ENCODE measurements at places on chromosomes 4 and X. TPM values are rescaled to one million over a fixed set of nuclear protein-coding genes. Genes with fewer than 3 reads are reported as not detected.

- no peaks in the 10 kb centered on the region for H3K4me1 ChIP-seq
- H3K36me3 ChIP-seq, result no peaks in the 10 kb centered on the region
- H3K27me3 ChIP-seq, result peaks cover 6% of the 10 kb centered on the region
- H3K4me3 ChIP-seq, result no peak overlapping the region
Observed at GRCh38 chr4:1501754-1502500, 95.7 kb upstream of the NKX1-1 start.

- no peak overlapping the region for H3K27ac ChIP-seq
- no peaks in the 10 kb centered on the region for H3K36me3 ChIP-seq
- no peaks in the 10 kb centered on the region for H3K27me3 ChIP-seq
Observed at GRCh38 chrX:97452283-97452682, 568.6 kb downstream of the RPA4 start.

The MOSPD2 gene
- polyA plus RNA-seq, result 29.5 TPM

DNA sequence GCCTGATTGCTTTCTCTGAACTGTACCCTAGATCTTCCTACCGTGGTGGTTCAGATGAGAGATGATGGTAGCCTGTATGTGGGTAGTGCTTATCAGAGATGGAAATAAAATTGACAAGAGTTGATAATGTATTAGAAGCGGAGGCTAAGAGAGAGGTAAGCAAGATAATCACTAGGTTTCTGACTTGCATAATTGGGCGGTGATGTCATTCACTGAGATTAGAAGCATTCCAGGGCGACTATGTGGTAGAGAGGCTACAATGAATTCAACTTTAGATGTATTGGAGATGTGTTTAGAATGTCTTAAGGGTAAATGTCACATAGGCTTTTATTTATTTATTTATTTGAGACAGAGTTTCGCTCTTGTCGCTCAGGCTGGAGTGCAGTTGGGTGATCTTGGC is 415 bp upstream of the TENM3 start:
- no peak overlapping the region for H3K4me3 ChIP-seq
- no peaks in the 10 kb centered on the region for H3K36me3 ChIP-seq
- peak; percentile 53 for DNase-seq
- H3K27me3 ChIP-seq, result no peaks in the 10 kb centered on the region

- no peak for DNase-seq
- no peak overlapping the region for H3K27ac ChIP-seq
- no peaks in the 10 kb centered on the region for H3K4me1 ChIP-seq
Observed at GRCh38 chr4:47239649-47240048, 208.3 kb downstream of the GABRB1 start.

DNA sequence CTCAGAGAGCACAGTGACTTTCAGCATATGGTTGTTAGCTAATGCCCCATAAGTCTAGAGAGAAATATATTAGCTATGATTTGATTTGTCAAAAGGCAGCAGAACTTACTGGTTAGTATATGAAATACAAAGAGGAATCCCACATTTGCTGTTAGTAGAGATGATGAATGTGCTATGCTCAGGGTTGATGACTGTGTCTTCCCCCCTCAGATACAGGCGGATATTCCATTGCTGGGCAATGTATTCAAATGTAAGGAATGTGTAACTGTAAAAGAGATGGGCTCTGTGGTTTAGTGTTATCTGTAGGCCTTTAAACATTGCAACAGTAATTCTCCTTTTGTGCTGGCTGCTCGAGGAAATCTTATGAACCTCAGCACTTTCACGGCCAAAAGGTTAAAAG is 528.9 kb upstream of the ARX start:
- no peaks in the 10 kb centered on the region for H3K4me1 ChIP-seq
- H3K27me3 ChIP-seq, result no peaks in the 10 kb centered on the region

The HS3ST1 gene
- polyA plus RNA-seq, result 1.4 TPM

DNA sequence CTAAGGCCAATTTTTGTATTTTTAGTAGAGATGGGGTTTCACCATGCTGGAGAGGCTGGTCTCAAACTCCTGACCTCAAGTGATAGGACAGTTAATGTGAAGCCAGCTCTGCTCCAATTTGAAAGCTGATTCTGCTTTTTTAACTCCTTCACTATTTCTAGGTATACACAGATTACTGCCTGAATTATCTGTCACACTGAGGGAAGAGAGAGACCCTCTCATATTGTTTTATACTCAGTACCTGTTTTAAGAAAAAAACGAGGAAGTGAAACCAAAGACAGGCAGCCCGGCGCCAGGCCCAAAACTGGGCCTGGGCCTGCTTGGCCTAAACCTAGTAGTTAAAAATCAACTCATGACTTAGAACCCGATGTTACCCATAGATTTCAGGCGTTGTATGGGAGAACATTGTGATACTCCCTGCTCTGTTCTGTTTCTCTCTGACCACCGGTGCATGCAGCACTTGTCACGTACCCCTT is 1601.5 kb upstream of the PCDH10 start:
- no peak overlapping the region for H3K4me3 ChIP-seq
- peak; percentile 2 for DNase-seq
- H3K36me3 ChIP-seq, result no peaks in the 10 kb centered on the region
- H3K27me3 ChIP-seq, result no peaks in the 10 kb centered on the region
- no peak overlapping the region for H3K27ac ChIP-seq
- no peaks in the 10 kb centered on the region for H3K4me1 ChIP-seq

The RAB39B gene
- polyA plus RNA-seq, result 1.6 TPM

- no peak overlapping the region for H3K27ac ChIP-seq
- H3K27me3 ChIP-seq, result no peaks in the 10 kb centered on the region
- no peaks in the 10 kb centered on the region for H3K4me1 ChIP-seq
Observed at GRCh38 chr4:139779691-139780090, 114.1 kb downstream of the MGST2 start.

The LAMTOR3 gene
- 83.0 TPM for polyA plus RNA-seq

DNA sequence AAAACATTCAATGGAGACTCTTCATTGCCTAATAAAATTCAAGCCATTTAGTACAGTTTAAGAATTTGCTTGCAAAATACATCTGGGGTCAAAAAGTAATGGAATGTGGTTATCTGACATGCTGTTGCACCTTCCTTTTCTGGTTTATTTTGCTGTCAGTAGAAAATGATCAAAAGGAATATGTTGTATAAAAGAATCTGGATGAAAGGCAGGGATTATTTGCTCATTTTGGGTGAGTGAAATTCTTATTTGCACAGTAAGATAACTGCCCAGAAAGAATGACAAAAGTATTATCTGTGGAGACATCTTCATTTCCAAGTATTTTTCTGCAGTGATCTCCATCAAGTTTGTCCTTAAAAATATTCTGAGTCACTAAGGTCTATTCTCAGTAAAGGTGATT is 30.4 kb downstream of the BOD1L1 start:
- no peaks in the 10 kb centered on the region for H3K27me3 ChIP-seq
- no peak overlapping the region for H3K4me3 ChIP-seq
- no peaks in the 10 kb centered on the region for H3K4me1 ChIP-seq
- H3K36me3 ChIP-seq, result peaks cover 59% of the 10 kb centered on the region
- H3K27ac ChIP-seq, result no peak overlapping the region

GRCh38 chr4:22478426-22478825 is 37.4 kb downstream of the ADGRA3 start:
- no peak overlapping the region for H3K27ac ChIP-seq
- no peak overlapping the region for H3K4me3 ChIP-seq
- no peaks in the 10 kb centered on the region for H3K36me3 ChIP-seq
- no peaks in the 10 kb centered on the region for H3K27me3 ChIP-seq
- peaks cover under 1% of the 10 kb centered on the region for H3K4me1 ChIP-seq

DNA sequence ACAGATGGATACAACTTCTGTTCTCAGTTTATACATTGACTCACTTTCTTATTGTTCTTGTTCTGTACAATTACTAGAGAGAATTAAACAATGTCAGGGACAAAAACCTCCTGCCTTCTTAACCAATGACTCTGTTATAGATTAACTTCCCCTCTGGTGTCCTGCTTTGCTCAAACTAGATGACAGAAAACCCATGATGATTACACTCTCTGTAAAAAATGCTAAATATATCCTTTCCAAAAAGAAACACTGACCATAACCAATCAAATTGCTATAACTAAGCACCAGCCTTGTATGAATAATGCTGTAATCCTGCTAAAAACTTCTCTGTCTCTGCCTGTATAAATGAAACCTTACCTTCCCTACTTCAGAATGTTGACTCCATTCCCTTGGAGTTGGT is 29.8 kb upstream of the IL13RA2 start:
- no peak overlapping the region for H3K4me3 ChIP-seq
- H3K27ac ChIP-seq, result no peak overlapping the region
- no peaks in the 10 kb centered on the region for H3K4me1 ChIP-seq
- DNase-seq, result no peak

The PNMA6A gene
- polyA plus RNA-seq, result 11.9 TPM

The SHROOM4 gene
- polyA plus RNA-seq, result 4.5 TPM

- H3K27ac ChIP-seq, result no peak overlapping the region
- peaks cover 88% of the 10 kb centered on the region for H3K27me3 ChIP-seq
- H3K4me3 ChIP-seq, result no peak overlapping the region
- H3K36me3 ChIP-seq, result no peaks in the 10 kb centered on the region
- DNase-seq, result no peak
- H3K4me1 ChIP-seq, result peaks cover 15% of the 10 kb centered on the region
Observed at GRCh38 chr4:84502333-84502954, 3.4 kb upstream of the NKX6-1 start.

The CHIC1 gene
- 12.2 TPM for polyA plus RNA-seq

DNA sequence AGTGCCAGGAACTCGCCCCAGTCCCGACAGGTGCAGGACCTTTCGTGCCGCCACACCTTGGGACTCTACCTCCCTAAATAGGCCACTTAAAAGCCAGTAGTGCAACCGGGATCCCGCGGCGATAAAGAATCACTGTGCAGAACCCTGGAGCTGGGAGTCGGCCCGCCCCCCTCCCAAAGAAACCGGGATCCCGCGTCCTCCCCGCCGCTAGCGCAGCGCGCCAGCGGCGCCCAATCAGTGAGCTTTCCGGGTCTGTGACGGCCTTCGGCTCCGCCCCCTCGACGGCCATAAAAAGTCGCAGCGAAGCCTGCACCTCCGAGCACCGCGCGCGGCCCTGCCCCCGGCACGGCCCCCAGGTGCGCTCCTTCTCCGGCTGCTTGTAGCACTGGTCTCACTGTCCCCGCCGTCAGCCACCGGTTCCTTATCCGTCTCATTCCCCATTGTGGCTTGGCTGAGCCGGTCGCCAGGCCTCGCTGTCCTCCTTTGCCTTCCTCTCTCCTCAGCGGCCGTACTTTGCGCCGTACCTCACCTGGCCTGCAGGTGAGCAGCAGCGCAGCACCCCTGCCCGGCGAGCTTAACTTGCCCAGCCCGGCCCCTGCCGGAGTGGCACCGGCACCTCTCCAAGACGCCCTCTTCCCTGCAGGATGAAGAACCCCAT is at the start of gene LRAT:
TSS of gene LRAT (plus strand) at position 318 of the 658 bp plus-strand sequence. CDS start at position 645, 327 bp downstream.
- peak; percentile 90 for DNase-seq
- peaks cover 62% of the 10 kb centered on the region for H3K27me3 ChIP-seq
- peaks cover 17% of the 10 kb centered on the region for H3K4me1 ChIP-seq
- H3K36me3 ChIP-seq, result no peaks in the 10 kb centered on the region
- peak within 1 kb of the TSS; percentile 58 for H3K4me3 ChIP-seq

GRCh38 chr4:70713453-70714078 is 8.2 kb upstream of the RUFY3 start:
- no peaks in the 10 kb centered on the region for H3K27me3 ChIP-seq
- H3K4me1 ChIP-seq, result peaks cover 3% of the 10 kb centered on the region
- H3K4me3 ChIP-seq, result no peak overlapping the region

DNA sequence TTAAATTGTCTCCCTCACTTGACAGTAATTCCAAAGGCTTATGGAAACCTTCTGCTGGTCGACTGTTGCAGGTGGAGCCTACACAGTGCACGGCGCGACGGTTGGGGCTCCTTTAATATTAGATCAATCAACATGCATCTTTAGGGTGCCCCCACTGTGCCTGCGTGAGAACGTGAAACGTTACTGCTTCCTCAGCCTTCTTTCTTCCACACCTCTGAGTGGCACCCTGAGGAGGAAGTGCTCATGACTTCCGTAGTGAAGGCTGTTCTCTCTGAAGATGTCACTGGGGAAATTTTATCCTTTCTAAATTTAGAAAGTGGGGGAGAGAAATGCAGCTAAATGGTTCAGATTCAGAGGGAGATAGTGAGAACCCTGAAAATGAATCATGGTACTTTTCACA is 184.0 kb upstream of the ZFP42 start:
- no peak for DNase-seq
- H3K27ac ChIP-seq, result no peak overlapping the region
- H3K4me3 ChIP-seq, result no peak overlapping the region

GRCh38 chr4:45004847-45005565 is 278.6 kb upstream of the GNPDA2 start:
- no peak overlapping the region for H3K4me3 ChIP-seq
- DNase-seq, result no peak
- no peaks in the 10 kb centered on the region for H3K36me3 ChIP-seq
- no peaks in the 10 kb centered on the region for H3K4me1 ChIP-seq

GRCh38 chrX:103099691-103100090 is 6.7 kb upstream of the NXF3 start:
- no peak overlapping the region for H3K4me3 ChIP-seq
- H3K36me3 ChIP-seq, result no peaks in the 10 kb centered on the region
- H3K27ac ChIP-seq, result no peak overlapping the region
- no peaks in the 10 kb centered on the region for H3K27me3 ChIP-seq
- H3K4me1 ChIP-seq, result peaks cover 4% of the 10 kb centered on the region
- DNase-seq, result no peak

The MAGEE1 gene
- 2.3 TPM for polyA plus RNA-seq

DNA sequence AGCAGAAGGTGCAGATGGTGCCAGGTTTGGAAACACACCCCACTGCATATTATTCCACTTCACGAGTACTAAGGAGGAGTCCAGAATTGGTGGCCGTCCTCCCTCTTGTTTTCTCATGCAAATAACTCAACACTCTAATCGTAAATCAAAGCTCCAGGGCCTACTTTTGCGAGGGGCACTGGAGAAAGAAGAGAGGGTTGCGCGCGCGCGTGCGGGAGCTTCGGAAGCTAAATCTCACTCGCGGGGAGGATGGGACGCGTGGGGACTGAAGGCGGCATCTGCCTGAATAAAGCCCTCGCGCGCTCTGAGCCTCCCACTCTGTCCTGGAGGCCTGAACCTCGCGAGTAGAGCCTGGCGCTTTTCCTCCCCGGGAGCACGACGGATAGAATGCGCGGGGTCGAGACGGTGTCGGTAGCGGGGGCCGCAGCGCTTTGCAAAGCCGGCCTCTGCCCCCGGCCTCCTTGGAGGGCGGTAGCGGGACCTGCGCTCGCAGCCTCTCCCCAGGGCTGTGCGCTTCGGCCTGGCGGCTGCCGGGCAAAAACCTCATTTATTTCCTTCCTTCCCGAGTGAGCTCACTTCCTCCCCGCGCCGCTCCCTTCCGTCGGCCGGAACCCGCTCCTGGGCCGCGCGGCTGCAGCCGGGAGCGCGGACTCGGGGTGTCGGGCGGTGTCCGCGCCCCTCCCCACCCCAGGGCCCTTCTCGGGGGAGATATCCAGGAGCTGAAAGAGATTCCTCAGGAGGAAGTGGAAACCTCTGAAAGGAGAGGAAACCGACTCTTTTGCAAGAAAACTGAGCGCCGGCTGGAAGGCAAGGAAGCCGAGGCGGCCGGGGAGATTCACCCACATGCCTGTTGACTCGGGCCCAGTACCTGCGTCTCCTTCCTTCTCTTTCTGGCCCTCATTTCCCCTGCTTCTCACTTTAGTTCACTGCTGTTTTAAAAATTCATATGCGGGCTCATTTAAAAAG is 20.7 kb downstream of the HAND2 start:
- DNase-seq, result no peak
- peak overlapping the region; percentile 52 for H3K4me3 ChIP-seq

GRCh38 chrX:39577206-39577984 is 520.4 kb downstream of the BCOR start:
- H3K27ac ChIP-seq, result no peak overlapping the region
- H3K4me3 ChIP-seq, result no peak overlapping the region
- no peaks in the 10 kb centered on the region for H3K27me3 ChIP-seq
- no peaks in the 10 kb centered on the region for H3K36me3 ChIP-seq

GRCh38 chr4:147950841-147951240 is 219.0 kb downstream of the ARHGAP10 start:
- H3K27ac ChIP-seq, result no peak overlapping the region
- peaks cover 5% of the 10 kb centered on the region for H3K36me3 ChIP-seq
- H3K4me3 ChIP-seq, result no peak overlapping the region
- DNase-seq, result no peak
- no peaks in the 10 kb centered on the region for H3K4me1 ChIP-seq

Data from large intestine (tissue), 12 donors.